Effector memory CD8-positive, alpha-beta T cell (primary cell): ENCODE measurements at places on chromosomes 6 and 20.
A peak's percentile ranks its signal among the peaks of the same experiment; 100 is the strongest.

DNA sequence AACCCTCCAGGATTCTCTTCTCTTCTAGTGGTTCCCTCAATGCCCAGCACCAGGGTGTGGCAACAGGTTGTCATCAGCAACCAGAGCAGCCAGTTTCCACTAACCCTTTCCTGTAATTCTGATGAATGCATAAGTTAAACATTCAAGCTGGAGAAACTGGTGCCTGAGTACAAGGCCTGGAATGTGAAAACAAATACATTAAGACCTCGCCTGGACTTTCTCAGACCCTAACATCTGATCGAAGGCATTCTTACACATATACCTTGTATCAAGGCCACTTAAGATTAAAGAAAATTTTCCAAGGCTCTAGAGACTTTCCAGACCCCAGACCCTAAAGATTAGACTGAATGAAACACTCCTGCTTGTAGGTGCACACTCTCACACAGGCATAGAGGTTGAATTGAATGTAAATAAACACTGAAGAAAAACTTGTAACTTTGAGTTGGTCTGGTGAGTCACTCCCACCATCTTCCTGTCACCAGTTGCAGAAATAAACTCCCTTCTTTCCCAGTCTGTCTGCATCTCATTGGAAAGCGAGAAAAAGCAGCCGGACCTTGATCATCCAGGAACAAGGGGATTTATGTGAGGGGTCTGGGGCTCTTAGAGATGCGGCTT is 9.0 kb downstream of the LRP11 start:
- no peaks in the 10 kb centered on the region for H3K4me1 ChIP-seq
- no peak overlapping the region for H3K27ac ChIP-seq
- no peaks in the 10 kb centered on the region for H3K36me3 ChIP-seq

GRCh38 chr20:54167909-54168872 is 5.6 kb downstream of the CYP24A1 start:
- peaks cover 76% of the 10 kb centered on the region for H3K27me3 ChIP-seq
- peaks cover 7% of the 10 kb centered on the region for H3K4me1 ChIP-seq
- no peak overlapping the region for H3K27ac ChIP-seq
- no peak overlapping the region for H3K4me3 ChIP-seq
- no peaks in the 10 kb centered on the region for H3K36me3 ChIP-seq

GRCh38 chr20:53738039-53738944 is 144.7 kb upstream of the ZNF217 start:
- peaks cover 20% of the 10 kb centered on the region for H3K4me1 ChIP-seq
- no peak overlapping the region for H3K27ac ChIP-seq
- H3K36me3 ChIP-seq, result no peaks in the 10 kb centered on the region
- no peaks in the 10 kb centered on the region for H3K27me3 ChIP-seq
- DNase-seq, result no peak

- H3K27me3 ChIP-seq, result peaks cover 6% of the 10 kb centered on the region
- no peak for DNase-seq
- H3K36me3 ChIP-seq, result no peaks in the 10 kb centered on the region
- H3K4me1 ChIP-seq, result peaks cover 2% of the 10 kb centered on the region
- H3K4me3 ChIP-seq, result no peak overlapping the region
Observed at GRCh38 chr6:30265181-30265580, 52.0 kb upstream of the TRIM26 start.

DNA sequence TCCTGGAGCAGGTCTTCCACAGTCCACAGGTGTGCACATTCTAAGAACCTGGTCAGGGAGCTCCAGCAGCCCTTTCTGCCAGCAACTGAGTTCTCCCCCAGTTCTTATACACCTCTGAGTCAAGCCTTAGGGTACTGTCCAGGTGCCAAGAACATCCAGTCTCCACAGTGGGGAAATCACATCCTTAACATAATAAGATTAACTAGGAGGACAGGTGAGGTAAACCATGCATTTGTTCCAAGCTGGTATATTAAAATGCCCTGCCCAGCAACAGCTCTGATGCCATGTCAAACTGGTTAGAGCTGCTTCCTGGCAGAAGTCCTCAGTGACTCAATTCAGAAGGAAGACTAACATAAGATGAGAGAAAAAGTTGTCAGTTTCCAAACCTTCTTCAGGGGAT is 303.9 kb upstream of the SGK1 start:
- no peak overlapping the region for H3K27ac ChIP-seq
- no peak for DNase-seq
- peaks cover 39% of the 10 kb centered on the region for H3K27me3 ChIP-seq
- peaks cover 4% of the 10 kb centered on the region for H3K4me1 ChIP-seq
- no peaks in the 10 kb centered on the region for H3K36me3 ChIP-seq

DNA sequence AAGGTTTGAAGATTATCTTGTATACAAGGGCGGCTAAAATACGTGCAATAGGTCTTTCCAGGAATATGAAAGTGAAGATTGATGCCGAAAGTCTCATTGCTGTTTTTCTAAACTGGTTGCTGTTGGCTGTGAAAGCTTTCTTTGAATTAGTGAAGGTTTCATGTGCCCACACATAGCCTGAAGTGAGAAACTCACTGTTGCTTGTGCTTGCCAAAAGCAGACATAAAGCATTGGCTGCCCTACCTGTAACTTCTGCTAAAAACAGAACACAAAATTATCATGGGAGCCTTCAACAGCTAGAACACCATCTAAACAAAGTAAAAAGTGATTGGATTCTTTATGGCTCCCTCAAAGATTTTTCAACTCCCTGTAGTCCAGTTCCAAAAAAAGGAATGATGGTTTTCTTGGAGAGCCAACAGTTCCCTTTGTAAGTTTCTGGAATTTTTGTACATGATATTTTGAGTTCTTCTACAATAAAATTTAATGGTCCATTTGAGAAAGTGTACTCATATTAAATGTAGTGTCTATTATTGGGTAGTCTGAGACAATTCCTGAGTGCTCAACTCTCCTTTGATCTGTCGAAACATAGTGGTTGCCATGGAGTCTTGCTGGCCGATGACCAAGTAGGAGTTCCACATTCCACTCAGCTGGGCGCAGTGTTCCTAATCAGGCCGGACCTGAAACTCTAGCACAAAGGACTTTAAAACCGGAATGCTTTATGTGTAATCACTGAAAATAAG is 68.5 kb downstream of the PLEKHG1 start:
- H3K4me3 ChIP-seq, result no peak overlapping the region
- DNase-seq, result no peak
- no peaks in the 10 kb centered on the region for H3K27me3 ChIP-seq
- no peaks in the 10 kb centered on the region for H3K4me1 ChIP-seq

GRCh38 chr6:169998457-169998856 is 247.0 kb downstream of the ERMARD start:
- H3K27ac ChIP-seq, result no peak overlapping the region
- H3K4me3 ChIP-seq, result no peak overlapping the region
- H3K4me1 ChIP-seq, result no peaks in the 10 kb centered on the region

GRCh38 chr6:31467151-31467550 is 30.8 kb upstream of the MICB start:
- peaks cover 75% of the 10 kb centered on the region for H3K36me3 ChIP-seq
- peaks cover 96% of the 10 kb centered on the region for H3K4me1 ChIP-seq
- no peak for DNase-seq
- no peaks in the 10 kb centered on the region for H3K27me3 ChIP-seq
- peak overlapping the region; percentile 100 for H3K4me3 ChIP-seq
- peak overlapping the region; percentile 100 for H3K27ac ChIP-seq

DNA sequence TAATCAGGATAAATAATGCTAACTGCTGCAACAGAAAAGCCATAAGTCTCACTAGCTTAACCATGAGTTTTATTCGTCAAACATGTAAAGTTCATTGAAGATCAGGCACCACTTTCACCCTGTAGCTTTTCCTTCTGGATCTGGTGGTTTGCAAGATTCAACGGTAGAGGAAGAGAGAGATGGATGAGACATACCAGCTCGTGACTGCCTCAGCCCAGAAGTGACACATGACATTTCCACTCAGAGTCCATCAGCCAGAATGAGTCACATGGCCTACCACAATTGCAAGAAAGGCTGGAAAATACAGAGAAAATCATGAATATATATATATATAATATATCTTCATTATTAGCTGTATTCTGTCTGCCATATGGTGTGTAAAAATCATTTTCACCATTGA is 29.0 kb downstream of the SPTLC3 start:
- no peak overlapping the region for H3K4me3 ChIP-seq
- no peaks in the 10 kb centered on the region for H3K36me3 ChIP-seq
- no peaks in the 10 kb centered on the region for H3K27me3 ChIP-seq

- H3K27me3 ChIP-seq, result peaks cover 41% of the 10 kb centered on the region
- H3K27ac ChIP-seq, result no peak overlapping the region
- no peak for DNase-seq
- H3K4me3 ChIP-seq, result no peak overlapping the region
- H3K4me1 ChIP-seq, result no peaks in the 10 kb centered on the region
Observed at GRCh38 chr6:136411025-136411325, 121.3 kb upstream of the BCLAF1 start.
